G401 (cell line): ENCODE measurements at places on chromosomes 6 and 20.

DNA sequence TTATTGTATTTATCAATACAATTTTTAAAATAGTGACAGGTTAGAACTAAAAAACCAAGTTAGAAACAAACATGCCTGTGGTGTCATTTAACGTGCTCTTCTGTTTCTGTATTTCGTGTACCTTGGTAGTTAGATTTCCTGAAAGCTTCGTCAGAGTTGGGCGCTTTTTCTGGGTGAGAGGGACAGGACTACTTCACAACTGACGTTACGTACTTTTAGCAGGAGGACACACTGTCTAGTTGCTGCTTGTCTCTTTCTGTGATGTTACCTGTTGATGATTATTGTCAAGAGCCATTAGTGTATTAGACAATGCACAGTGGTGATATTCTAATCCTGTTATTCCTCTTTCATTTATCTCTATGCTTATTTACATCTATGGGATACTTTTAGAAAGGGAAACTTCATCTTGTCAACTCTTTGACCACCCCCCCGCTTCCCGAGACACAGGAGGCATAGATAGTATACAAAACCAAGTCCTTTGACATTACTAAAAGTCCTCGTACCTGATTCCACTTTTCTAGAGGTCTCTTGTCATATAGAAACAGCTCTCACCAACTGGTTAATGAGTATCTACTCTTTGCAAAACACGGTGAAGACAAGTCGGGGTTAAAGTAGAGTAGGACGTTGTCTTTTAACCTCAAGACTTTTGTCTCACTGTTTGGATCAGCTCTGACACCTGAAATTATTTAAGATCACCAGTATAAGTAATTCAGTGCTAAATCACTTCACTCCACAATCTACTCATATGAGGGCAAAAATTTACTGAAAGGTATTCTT, 96.3 kb downstream of the LYRM2 start:
- DNase-seq: no peak

DNA sequence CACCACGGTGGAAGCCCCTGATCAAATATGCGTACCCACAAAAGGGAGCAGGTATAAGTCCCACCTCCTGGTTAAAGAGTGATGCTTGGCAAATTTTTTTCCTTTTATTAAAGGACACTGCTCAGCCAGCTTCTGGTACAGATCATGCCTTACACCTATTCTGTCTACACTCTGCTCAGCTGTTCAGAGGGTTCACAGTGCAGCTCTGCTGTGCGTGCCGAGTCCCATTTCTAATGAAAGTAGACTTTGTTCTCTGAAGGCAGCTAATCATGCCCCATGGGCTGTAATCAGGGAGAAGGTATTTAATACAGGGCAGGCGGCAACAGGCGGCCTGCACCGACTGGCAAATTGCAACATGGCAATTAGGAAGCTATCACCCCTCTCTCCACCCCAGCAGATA, 16.3 kb downstream of the LRRC73 start:
- DNase-seq: no peak

DNA sequence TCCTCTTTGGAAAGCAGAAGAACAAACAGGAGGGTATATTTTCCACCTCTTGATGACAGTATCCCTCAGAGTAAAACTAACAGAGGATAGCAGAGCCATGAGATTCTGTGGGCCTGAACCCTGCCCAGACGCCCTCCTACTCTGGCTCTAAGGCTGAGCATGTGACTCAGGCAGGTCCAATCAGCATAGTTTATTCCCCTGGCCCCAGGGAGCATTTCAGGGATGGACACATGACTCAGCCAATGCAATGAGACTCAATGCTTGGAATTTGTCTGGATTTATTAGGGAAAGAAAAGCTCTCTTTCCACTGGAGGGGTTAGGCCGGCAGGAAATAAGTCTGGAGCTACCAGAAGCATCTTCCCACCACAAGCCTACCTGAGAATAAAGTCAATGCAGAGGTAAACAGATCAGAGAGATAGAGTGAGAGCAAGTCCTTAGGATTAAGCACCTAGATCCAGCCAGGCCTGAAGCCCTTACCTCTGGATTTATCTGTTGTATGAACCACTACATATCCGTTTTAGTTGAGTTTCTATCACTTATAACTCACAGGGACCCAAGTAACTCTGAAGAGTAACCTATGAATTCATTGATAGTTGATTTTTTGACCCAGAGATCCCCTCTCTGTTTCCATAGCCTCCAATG, 68.2 kb upstream of the EYA2 start:
- DNase-seq: no peak

DNA sequence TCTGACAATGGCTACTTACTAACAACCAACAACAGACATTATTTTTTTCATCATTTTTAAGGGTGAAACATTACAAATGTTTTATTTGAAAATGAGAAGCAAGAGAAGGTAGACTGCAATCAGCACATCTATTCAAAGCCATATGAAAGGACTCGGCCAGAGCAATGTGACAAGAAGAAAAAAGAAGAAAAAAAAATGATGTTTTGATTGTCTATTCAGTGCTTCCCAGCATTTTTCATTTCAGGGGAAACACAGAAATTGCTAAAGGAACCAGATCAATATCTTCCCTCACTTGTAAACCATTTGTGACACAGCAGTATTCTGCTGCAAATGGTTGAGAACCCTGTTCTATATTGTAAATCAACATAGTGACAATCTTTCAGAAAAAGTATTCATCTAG, 270.7 kb downstream of the EYS start:
- no peak for DNase-seq

DNA sequence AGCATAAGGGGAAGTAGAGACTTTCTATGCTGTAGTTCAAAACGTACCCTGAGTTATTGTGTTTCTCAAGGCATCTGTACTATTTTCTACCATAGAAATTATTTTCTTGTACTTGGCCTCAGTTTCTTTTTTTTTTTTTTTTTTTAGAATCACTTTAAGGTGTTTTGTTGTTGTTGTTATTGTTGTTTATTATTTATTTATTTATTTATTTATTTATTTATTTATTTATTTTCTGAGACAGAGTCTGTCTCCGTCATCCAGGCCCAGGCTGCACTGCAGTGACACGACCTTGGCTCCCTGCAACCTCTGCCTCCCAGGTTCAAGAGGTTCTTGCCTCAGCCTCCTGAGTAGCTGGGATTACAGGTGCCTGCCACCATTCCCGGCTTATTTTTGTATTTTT, 179.1 kb downstream of the GRIK2 start:
- no peak for DNase-seq

- no peak for DNase-seq
Measured at GRCh38 chr6:16251706-16252105, 13.3 kb downstream of the GMPR start.

GRCh38 chr6:136654086-136654485, 103.9 kb upstream of the MAP7 start:
- no peak for DNase-seq

- DNase-seq: no peak
Measured at GRCh38 chr20:3459881-3460307, 10.9 kb upstream of the ATRN start.

GRCh38 chr6:52201046-52201445, 14.9 kb downstream of the IL17A start:
- no peak for DNase-seq

DNA sequence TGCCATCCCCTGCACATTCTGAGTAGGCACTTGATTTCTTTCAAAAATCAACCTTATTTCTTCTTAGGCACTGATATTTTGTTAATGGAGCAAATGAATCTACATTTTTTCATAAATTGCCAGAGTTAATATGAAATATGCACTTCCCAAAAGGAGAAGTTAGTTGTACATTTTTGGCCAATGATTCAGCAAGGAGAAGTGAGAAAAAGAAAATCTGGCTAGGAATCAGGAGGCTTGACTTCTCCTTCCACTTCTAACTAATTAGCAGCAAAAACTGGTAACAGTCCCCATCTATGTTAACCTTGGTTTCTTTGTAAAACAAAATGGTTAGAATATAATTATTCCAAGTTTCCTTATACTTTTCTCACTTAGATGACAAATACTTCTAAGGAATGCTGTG, 7.0 kb upstream of the DSE start:
- no peak for DNase-seq

- DNase-seq: no peak
Measured at GRCh38 chr6:129096651-129097290, 213.8 kb downstream of the LAMA2 start.

GRCh38 chr20:37386505-37387251, 40.7 kb downstream of the SRC start:
- no peak for DNase-seq

DNA sequence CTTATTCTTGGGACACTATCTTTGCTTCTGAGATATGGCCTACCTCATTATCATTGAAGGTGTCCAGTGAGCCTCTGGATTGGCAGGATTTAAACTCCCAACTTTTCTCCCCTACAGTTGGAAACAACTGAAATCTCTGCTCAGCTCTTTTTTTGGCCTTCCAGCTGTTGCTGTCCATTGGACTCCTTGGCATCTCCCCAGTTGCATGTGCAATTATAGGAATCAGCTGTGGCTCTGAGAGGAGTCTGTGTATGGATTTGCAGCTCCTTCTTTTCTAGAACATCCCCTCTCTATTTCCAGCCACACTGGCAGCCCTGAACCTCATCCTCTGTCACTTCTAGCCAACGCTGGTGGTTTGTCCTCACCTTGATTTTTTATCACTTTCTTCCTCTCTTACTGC, 21.2 kb downstream of the RAB22A start:
- DNase-seq: no peak

DNA sequence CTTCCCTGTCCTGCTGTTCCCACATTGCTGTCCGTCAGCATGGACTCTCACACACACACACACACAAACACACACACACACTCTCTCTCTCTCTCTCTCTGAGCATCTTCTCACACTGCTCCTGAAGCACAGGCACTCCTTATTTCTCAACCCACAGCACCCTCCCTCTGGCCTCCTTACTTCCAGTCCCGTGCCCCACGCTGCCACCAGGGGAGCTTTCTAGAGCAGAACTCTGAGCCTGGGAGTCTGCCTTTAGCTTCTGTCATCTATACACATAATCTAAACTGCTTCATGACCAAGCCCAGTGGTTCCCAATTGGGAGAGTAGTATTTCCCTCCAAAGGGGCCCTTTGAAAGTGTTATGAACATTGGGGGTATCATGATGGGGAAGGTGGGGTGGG, 29.1 kb downstream of the HECA start:
- DNase-seq: no peak

GRCh38 chr20:36861875-36862801, 13.8 kb upstream of the TLDC2 start:
- DNase-seq: peak; percentile 66

GRCh38 chr20:10946124-10946880, 272.5 kb upstream of the JAG1 start:
- DNase-seq: no peak

DNA sequence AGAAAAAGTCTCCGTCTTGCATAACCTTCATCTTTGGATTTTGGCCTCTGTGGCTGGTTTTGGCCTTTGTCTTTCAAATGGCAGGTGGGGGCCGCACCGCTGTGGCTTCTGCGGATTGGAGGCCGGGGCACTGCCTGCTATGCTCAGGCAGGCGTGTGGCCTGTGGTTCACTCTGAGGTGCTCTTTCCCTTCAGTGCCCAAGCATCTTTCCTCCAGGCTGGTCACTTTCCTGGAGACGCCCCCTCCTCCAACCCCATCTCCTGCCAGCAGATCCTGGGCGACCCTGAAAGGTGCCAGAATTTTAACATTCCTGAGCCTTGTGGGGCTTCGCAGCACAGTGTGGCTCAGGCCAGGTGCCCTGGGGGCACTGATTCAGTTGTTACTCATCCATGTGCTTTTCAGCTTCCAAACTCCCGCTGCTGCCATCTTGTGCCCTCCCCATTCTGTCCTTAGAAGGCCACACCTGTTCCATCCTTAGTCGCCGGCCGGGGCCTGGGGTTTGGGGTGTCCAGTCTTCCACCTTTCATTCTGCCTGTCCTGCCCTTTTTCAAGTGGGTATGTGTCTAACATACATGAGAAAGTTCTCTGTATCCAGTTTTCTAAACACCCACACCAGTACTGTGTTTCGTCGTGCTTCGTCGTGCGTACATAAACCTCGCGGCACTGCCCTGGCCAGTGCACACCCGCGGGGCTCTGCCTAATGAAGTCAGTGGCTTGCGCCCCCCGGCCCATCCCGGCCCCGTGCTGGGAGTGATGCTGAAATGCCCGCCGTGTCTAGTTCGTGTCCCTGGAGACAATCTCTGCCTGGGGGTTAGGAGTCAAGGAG, 12.1 kb downstream of the SS18L1 start:
- DNase-seq: peak; percentile 49

DNA sequence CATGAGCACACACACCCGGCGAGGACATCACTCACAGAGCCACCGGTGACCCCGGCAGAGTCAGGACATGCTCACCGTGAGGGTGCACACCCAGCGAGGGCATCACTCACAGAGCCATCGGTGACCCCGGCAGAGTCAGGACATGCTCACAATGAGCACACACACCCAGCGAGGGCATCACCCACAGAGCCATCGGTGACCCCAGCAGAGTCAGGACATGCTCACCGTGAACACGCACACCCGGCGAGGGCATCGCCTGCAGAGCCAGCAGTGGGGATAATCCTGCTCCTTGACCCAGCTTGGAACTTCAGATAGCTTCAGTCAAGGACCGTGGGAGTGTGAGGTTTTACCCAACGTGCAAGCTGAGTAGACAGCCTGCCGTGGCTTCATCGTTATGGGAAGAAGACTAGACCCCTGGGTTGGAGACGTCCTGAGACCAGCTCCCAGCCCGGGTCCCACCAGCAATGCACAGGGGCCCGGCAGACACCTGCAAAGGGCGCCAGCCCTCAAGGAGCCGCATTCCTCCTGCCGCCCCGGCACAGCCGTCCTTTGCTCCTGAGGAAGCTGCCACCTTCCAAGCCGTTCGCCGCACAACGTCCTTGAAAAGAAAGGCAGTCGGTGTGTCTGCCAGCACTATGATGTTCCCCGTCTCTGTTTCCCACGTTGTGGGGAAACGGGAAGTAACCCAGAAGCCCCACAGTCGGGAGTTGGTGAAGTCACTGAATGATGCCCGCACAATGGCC, 192.3 kb downstream of the DLL1 start:
- DNase-seq: no peak

GRCh38 chr6:40992746-40993145, 46.3 kb downstream of the UNC5CL start:
- DNase-seq: no peak

DNA sequence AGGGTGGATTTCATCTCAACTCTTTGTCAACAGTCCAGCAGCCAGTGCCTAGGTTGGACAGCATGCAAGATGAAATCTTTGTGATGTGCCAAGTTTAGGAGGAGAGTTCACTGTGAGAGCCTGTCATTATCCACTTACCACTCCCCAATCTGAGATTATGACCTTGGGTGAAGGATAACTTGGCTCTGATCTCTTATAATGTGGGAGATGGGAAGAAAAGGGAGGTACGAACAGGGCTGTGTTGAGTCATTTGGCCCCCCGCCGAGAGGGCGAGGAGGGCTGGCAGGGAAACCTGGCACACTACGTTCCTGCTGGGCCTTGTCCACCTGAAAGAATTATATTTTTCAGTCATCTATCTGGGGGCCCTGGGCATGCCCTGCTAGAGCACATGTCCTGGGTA, 35.8 kb downstream of the LAMA4 start:
- peak; percentile 55 for DNase-seq
